ENCODE measurements at places on chromosomes 6 and 20. TPM values are rescaled to one million over a fixed set of nuclear protein-coding genes. Genes with fewer than 3 reads are reported as not detected.

The DSP gene
- total RNA-seq, result 0.05 TPM

The NOL7 gene
- total RNA-seq, result 97.3 TPM

The EMILIN3 gene
- total RNA-seq, result 0.16 TPM

The PLA2G7 gene
- total RNA-seq, result not detected

The PM20D2 gene
- total RNA-seq, result 17.4 TPM

The GRIK2 gene
- total RNA-seq, result not detected

The OVOL2 gene
- total RNA-seq, result not detected

The PNISR gene
- 148 TPM for total RNA-seq

The SAPCD1 gene
- 12.2 TPM for total RNA-seq

The NFATC2 gene
- 49.8 TPM for total RNA-seq

DNA sequence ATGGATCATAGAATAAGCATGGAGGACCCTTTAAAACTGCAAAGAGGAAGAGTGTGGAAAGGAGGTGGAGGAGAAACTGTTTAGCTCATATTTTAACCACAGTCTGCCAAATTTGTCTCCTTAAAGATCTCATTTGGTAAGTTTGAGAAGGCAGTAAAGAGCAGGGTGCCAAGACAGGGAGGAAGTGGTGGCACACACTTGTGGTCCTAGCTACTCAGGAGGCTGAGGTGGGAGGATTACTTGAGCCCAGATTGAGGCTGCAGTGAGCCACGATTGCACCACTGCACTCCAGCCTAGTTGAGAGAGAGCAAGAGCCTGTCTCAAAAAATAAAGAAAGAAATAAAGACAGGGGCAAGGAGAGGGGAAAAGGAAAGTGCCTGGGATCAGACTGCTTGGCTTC lies 16.8 kb upstream of the DCBLD1 start:
- DNase-seq, result peak; percentile 13

DNA sequence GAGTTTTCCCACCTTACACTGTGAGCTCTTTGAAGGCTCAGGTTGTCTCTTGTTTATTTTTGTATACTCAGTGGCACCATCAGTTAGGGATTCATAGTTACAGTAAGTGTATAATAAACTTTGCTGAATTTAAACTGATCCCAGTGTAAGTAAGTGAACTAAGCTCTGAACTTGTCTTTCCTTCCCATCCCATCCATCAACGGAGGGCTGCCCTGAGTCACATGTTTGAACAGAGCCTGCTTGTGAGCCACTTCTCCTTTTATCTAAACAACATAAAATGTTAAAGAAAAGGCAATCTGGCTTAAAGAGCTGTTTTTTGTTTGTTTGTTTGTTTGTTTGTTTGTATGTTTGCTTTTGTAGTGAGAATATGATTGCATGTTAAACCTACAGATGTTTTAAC lies 185.7 kb upstream of the MARCKS start:
- no peak for DNase-seq

GRCh38 chr6:138336221-138336620 lies 41.5 kb upstream of the SMIM28 start:
- DNase-seq, result no peak

DNA sequence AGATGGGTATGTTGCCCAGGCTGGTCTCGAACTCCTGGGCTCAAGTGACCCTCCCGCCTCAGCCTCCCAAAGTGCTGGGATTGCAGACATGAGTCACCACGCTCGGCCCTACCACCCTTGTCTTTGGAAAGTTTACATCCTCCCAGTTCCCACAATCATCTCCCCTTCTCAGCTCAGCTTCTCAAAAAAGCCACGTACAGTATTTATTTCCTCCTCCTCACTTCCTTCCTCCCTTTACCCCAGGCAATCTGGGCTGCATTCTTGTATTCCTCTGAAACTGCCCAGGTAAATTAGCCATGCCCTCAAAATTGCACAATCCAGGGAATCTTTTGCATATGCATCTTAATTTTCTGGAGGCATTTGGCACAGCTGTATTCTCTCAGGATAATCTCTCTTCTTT lies 7.4 kb upstream of the SLC23A2 start:
- DNase-seq, result no peak

DNA sequence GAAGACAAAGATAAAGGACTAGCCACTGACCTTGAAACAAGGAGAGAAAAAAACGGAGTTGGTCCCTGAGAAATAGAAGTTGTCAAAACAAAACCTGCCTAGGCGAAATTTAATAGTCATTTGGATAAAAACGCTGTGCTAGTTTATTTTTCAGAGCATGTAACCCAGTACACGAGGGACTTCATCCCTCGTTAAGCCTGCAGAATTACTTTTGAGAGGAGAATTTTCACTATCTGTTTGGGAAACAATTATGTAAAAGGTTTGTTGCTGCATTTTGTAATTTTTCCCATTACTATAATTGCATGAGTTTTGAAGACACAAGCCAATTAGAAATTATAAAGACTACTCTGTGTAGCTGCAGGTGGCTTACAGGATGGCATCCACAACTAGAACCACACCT lies 71.6 kb upstream of the MAP3K7 start:
- no peak for DNase-seq

- DNase-seq, result no peak
Measured at GRCh38 chr20:51311636-51312479, 230.7 kb downstream of the NFATC2 start.

DNA sequence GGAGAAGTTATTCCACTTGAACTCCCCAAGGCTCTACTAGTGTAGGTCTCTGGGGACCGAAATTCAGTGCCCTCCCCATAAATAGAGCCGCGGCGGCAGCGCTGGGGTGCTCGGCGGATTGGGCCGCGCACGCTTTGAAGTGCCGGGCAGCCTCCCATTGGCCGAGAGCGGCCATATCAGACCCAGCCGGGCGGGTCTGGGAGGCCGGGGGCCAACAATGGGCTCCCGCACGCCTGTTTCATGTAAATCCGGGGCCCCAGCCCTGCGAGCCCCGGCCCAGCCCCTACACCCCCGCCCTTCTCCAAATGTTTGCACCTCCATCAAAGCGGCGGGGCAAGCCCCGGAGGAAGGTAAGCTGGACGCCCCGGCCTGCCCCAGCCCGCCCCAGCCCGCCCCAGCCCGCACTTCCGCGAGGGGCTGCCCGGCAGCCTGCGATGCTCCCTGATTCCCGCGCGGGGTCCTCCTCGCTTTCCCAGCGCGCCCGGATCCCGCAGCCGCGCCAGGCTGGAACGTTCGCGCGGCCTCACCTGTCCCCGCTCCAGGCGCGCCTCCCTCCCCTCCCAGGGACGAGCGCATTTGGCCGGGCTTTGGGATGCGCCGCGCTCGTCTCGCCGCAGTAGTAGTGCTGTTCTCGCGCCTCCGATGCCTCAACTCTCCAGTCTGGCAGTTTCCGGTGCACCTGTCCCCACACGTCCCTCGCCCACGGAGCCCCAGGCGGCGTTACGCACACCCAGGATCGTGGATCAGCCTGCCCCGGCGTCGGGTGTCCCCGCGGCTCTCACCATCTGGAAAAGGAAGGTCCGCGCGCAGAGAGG lies at the start of gene TBXT:
TBXT (minus strand) TSS at position 51 of the 815 bp plus-strand sequence. CDS start 260 bp downstream, outside the sequence.
- no peak for DNase-seq

GRCh38 chr6:18471232-18471964 lies 84.2 kb downstream of the RNF144B start:
- DNase-seq, result no peak

DNA sequence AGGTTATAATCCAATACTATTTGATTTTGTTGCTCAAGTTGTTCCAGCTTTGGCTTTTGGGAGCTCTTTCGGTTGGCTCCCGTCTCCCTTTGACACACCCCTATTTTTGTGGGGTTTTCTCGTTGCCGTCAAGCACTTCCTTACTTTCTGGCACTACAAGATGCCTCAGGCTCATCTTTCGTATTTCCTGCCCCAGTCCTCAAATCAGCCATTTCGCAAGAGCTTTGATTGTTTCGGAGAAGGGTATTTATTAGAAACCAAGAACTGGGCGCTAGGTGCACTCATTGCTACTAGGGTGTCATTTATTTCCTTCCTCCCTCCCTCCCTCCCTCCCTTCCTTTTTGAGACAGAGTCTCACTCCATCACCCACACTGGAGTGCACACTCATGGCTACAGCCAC lies 13.3 kb upstream of the SOX12 start:
- no peak for DNase-seq

DNA sequence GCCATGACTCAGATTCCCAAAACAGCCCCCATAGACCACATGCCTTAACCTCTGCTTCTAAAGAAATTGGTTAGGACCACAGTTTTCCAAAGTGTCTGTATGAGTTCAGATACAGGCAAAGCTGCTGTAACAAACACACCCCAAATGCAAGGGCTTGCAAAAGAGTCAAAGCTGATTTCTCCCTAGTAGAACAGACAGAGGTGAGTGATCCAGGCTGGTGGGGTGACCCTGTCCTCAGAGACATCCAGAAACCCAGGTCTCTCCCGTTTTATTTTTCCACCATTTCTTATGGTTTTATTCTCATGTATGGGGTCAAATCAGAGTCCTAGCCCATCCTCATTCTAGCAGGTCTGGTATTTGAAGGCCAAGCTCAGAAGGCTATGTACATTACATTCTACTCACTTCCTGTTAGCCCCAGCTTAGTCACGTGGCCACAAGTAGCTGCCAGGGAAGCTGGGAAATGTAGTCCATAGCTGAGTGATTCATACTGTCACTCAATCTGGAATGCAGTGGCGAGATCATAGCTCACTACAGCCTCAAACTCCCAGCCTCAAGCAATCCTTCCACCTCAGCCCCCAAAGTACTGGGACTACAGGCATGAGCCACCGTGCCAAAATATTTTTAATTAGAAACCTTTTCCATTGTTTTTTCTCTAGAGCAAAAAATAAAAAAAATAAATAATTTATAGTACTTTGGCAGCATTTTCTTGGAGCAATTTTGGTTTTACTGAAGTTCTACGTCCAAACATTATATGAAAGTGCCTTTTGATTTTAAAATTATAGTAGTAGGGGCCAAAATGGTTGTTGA lies 175.2 kb downstream of the ZMYND8 start:
- peak; percentile 52 for DNase-seq

DNA sequence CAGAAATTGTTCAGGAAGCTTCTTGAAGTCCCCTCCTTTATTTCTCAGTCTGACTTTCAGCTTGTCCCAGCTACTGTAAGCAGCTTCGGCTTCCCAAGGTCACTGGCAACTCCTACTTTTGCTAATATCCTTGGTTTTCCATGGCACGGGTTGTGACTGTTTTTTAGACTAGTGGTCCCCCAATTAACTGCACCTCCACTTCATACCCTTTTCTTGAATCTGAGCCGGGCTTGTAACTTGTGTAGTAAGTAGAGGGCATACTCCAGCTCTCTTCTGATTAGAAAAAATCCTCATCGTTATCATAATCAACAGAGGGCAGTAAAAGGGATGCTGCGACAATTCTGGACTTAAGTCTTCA lies 162.3 kb upstream of the TNFAIP3 start:
- DNase-seq, result no peak

DNA sequence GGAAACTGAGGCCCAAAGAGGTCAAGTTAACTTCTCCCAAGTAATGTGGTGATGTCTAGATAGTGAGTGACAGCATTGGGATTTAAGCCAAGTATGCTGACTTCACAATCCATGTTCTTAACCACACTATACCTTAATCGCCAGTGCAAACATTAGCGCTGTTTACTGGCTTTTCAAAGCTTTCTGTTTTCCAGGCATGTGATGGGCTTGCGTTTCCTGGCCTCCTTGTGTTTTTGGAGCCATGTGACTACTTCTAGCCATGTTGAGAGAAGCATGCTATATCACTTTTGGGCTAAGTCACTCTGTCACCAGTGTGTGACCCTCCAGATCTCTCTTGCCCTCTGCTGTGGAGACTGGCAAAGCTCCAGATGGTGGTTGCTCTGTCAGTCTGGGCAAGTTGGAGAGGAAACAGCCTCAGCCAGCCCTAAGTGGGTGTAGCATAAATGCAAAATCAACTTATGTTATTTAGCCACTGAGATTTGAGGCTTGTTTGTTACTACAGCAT lies 76.9 kb downstream of the ANKRD6 start:
- no peak for DNase-seq

- no peak for DNase-seq
Measured at GRCh38 chr20:4029505-4030467, 14.4 kb upstream of the RNF24 start.

DNA sequence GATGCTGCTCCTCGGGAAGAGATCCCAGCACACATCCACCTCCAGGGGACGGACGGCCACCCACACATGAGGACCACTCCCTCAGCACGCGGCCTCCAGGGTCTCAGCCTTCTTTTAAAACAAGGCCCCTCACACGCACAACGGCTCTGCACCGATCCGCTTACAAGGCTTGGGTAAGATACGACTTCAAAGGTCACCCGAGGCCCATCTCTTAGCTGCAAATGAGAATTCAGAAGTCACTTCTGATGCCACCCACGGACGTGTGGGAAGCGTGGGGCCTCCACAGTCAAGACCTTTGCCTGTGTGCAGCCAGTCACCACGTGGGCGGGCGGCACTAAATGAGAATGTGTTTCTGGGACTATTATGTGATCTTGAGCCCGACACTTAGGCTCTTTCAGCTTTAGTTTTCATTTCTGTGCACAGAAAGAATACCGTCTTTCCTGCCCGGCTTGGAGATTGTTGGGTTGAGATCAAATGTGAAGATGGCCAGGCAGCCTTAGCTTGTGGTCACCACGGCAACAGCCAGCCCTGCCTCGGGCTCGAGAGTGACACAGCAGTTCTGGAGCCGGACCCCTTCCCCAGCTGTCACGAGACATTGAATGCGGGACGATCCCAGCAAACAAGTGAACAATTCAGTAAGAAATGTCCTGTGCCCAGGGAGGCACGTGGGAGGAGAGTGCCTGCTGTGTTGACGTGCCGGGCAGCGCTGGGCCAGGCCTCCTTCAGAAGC lies 91.6 kb downstream of the RAMACL start:
- DNase-seq, result peak; percentile 79

GRCh38 chr6:129709769-129710449 lies at the start of gene ARHGAP18:
TSS of gene ARHGAP18 (minus strand) at chr6:129710177. CDS start at chr6:129710136, 41 bp downstream.
- peak; percentile 84 for DNase-seq

DNA sequence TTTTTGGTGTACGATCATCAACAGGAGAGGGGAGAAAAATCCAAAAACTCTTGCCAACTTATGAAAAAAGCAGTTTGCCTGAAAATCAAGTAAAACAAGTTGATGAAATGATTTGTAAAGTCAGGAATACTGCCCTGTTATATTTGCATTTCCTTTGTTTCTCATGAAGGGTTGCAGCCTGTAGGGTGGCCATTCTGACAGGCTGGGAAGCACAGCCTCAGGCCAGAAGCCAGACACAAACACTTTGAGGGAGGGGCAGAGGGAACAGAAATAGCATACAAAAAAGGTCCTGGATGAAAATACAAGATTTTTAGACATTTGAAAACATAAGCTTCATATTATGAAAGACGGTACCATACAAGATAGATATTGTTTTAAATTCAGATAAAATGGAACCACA lies 109.8 kb downstream of the DTNBP1 start:
- DNase-seq, result no peak

Measured in activated CD4-positive, alpha-beta T cell treated with anti-CD3 and anti-CD28 coated beads for 36 hours (primary cell).